ENCODE measurements at places on chromosomes 12 and 14.

- DNase-seq = no peak
These were observed 244.6 kb downstream of the SLC41A2 start for GRCh38 chr12:104713444-104713843.

- DNase-seq = no peak
These were observed 131.3 kb upstream of the CPSF6 start for GRCh38 chr12:69108037-69108436.

GRCh38 chr12:71636704-71637115, 26.9 kb downstream of the ZFC3H1 start:
- DNase-seq = no peak

- DNase-seq = no peak
These were observed 461.3 kb downstream of the SOX5 start for GRCh38 chr12:23488130-23488529.

GRCh38 chr14:33812181-33812580, 138.7 kb downstream of the EGLN3 start:
- DNase-seq = no peak

DNA sequence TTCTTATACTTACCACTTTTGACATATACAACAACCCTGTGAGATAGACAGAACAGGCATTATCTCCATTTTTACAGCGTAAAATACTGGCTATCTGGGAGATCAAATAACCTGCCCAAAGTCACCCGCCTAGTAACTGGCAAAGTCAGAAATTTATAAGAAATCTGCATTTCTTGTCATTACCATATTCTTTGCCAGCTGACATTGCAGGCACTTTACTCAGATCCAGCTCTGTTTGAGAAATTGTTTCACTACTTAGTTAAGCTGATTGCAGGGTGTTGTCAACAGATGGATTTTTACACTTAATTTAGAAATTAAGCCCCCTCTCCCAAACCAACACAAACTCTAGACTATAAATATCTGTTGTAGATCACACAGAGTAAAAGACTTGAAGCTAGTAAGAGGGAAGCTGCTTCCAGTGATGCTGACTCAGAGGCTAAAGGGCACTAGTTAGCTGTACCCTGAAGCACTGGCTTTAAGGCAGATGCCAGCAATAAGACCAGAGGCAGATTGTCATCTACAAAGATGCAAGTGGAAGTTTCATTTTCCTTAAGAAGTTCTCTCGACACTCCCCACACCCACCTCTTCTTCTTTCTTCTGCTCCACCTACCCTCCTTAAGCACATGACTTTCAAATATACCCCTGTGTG, 153.1 kb downstream of the ANO6 start:
- DNase-seq = no peak

DNA sequence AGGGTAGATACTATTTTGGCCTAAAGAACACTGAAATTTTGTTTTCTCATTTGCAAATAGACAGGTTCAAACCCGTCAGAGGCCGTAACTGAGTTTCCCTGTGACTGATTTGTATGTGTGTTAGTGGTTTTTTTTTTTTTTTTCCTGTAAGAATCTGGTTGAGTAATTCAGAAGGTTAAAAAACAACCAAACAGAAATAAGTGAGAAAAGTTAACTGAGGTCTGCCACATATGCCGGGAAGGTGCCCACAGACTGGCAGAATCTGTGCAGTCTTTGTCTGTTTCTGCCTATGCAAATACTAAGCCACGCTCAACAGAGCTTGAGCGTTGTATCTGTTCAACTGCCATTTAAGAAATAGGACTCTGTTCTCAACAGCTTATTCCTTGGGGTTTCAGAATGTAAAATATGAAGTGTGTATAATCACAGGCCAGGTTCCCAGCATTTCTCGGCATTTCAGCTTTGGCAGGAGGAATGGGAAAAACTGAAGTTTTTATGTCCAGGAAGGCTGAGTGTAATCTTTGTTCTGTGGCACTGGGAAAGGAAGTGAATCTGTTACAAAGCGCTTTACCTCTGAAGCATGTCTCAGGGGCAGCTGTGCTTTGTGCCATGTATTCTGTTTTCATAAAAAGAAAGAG, 181.9 kb downstream of the PRKCH start:
- no peak for DNase-seq
